ENCODE measurements at places on chromosomes 11 and 22.

- peak; percentile 56 for DNase-seq
Measured at GRCh38 chr22:30308518-30309230, 18.1 kb downstream of the TBC1D10A start.

DNA sequence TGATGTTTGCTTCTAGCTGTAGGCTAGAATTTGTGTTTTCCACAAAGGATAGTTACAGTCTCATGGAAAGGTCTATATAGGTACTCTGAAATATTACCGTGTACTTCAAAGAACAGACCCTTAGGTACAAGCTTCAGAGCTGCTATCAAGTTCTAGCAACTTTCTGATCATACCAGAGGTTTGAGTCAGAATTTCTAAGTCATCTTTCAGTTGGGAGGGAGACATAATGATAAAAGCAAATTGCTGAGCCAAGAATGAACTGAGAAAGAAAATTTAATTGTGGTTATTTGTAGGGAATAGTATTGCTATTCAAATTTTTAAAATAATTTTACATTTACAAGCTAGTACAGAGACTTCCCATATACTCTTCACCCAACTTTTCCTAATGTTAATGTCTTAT, 19.9 kb upstream of the ME3 start:
- no peak for DNase-seq

DNA sequence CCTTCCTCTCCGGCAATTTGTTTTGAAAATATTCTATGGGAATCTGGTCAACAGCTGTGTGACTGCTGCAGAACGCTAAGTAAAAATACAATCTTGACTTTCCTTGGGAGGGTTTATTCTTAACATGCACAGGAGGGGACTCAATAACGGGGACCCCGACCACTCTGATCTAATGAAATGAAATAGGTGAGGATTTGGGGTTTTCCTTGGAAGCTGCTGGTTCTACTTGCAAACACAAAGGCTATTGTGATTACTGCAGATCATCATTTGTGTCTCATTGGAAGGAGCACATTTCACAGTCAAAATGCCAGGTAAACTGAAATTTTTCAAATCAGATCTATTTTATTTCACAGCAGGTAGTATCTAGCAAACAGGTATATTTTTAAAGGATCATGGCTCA, 366.1 kb downstream of the SHANK2 start:
- no peak for DNase-seq

DNA sequence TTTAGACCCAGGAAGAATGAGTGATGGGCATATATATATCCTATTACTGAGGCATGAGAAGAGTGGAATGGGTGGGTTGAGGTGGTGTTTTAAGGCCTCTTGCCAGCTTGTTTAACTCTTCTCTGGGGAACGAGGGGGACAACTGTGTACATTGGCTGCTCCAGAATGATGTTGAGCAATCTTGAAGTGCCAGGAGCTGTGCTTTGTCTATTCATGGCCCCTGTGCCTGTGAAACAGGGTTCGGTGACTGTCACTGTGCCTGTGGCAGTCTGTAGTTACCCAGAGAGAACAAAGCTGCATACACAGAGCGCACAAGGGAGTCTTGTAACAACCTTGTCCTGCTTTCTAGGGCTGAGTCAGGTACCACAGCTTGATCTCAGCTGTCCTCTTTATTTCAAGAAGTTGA, 11.7 kb downstream of the LIMK2 start:
- DNase-seq, result no peak

DNA sequence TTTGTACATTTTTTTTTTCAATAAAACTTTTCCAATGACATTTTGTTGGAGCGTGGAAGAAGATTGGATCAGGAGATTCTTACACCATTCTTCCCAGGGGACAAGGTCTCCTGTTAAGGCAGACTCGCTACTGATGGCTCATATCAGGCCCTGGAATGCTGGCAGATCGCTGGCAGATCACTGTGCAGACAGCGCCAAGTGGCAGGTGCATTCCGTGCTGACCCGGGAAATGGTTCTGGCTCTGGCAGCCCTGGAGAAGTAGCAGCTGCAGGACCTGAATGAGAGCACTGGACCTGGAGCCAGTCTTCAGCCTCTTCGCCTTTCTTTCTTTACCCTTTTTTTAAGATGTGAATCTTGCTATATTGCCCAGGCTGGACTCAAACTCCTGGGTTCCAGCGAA, 10.7 kb downstream of the SERPINH1 start:
- no peak for DNase-seq

- peak; percentile 90 for DNase-seq
Measured at GRCh38 chr11:125517116-125517770, 21.2 kb upstream of the FEZ1 start.

GRCh38 chr11:85661972-85662664, 2.8 kb downstream of the CREBZF start:
- no peak for DNase-seq

GRCh38 chr11:128903248-128904061, 12.3 kb downstream of the KCNJ5 start:
- DNase-seq, result peak; percentile 24
